ENCODE measurements at places on chromosomes 4 and X.

GRCh38 chrX:15151267-15152186, 118.4 kb downstream of the ASB9 start:
- no peak for DNase-seq

DNA sequence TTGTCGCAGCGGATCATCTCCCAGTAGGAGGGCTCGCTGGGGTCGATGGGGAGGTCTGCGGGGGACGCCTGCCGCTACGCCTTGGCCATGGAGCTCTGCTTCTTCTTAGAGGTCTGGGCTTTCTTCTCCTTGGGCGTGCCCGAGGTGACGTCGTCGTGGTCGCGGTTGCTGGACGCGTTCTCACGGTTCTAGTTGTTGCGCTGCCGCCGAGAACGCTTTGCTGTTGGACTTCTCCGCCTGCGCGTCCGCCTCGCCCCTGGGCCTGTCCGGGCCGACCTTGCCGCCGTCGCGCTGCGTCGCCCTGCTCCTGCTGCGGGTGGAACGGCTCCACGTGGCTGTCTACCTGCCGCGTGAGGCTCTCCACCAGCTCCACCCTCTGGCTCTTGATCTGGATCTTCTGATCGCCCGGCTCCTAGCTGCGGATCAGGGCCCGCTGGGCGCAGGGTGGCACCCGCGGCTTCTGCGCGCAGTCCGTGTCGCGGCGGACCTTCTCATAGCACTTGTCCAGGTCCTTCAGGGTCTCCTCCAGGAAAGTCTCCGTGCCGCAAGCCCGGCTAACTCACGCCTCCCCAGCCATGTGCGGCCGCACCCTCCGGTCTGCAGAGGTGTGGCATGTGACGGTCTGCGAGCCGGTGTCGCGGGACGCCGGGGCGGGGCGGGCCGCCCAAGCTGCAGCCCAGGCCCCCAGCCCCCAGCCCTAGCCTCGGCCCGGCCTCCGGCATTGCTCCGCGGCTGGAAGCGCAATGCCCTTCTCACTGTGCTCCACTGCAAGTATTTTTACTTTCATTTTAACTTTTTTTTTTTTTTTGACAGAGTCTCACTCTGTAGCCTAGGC, 40.5 kb upstream of the OGT start:
- DNase-seq, result peak; percentile 2

- DNase-seq, result no peak
Measured at GRCh38 chrX:44580466-44580865, 37.8 kb upstream of the FUNDC1 start.

- no peak for DNase-seq
Measured at GRCh38 chr4:150283689-150284088, 205.4 kb downstream of the DCLK2 start.

- no peak for DNase-seq
Measured at GRCh38 chr4:20895208-20895607, 194.9 kb downstream of the PACRGL start.

- DNase-seq, result no peak
Measured at GRCh38 chrX:140317462-140317861, 187.4 kb downstream of the SOX3 start.

DNA sequence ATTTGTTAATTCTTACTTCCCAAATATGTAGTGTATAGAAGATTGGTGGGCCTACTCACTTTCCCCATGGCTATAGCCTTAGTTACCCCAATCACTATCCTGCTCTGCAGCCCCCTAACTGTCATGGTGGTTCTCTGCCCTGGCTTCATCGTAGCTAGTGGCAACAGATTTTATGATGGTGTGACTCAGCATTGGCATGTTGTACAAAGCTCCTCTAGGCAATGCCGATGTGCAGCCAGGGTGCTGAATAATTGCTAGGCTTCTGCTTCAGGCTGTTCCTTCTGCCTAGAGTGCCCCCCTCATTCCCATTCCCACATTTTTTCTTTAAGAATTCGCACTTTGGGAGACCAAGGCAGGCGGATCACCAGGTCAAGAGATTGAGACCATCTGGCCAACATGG, 35.2 kb downstream of the AFF2 start:
- no peak for DNase-seq

DNA sequence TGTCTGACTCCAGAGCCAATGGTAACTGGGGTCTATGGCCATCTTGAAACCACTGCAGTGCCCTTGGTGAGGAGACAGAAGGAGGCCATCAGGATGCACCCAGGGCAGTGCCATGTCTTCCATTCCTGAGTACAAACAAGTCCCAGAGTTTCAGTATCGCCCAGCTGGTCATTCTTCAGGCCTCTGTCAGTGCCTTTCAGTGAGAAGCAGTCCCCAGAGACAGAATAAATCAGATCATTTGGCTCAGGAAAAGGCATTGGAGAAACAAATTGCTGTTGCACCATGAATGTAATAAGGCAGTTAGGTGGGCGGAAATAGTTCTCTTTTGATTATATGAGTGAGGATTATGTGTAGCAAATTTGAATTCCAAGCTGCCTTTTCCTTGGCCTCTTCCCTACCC, 21.3 kb downstream of the ADGRG4 start:
- DNase-seq, result no peak

Measured in activated CD8-positive, alpha-beta memory T cell treated with anti-CD3 and anti-CD28 coated beads for 4 hours (primary cell).